ENCODE measurements at places on chromosomes 6 and 20.
A peak's percentile ranks its signal among the peaks of the same experiment; 100 is the strongest.

DNA sequence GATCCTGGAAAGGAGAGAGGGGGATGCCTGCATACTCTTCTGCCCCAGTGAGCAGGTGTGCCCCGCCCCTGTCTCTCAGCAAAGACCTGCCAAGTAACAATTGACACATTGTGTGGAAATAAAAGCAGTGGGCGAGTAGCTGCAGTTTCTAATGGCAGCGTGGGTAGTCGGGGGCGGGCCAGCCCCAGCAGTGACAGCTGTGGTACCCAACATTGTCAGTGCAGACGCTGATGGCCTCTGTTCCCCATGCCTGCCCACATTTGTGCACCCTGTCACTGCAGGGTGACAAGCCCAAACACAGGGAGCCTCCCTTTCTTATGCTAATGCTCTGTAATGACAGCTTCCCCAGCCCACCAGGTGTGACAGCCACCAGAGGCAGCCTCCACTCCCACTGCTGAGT lies 491.7 kb downstream of the DHX35 start:
- DNase-seq: no peak

GRCh38 chr20:36175475-36175995 lies 21.0 kb downstream of the EPB41L1 start:
- no peak for DNase-seq

DNA sequence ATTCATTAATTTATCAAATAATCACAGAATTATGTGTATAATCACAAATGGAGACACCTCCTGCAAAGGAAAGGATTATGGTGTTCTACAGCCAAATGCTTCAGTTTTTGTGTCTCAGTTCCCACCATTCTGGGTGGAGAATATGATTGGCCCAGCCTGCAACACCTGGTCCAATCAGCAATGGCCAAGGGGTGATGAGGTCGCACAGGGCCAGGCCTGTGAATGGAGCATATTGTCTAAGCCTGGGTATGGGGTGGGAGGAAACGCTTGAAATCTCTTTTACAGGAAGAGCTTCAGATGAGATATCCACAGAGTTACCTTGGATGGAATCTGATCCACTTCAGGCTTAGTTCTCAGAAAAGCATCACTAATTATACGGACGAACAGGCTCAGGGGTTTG lies 271.6 kb downstream of the DHX35 start:
- no peak for DNase-seq

DNA sequence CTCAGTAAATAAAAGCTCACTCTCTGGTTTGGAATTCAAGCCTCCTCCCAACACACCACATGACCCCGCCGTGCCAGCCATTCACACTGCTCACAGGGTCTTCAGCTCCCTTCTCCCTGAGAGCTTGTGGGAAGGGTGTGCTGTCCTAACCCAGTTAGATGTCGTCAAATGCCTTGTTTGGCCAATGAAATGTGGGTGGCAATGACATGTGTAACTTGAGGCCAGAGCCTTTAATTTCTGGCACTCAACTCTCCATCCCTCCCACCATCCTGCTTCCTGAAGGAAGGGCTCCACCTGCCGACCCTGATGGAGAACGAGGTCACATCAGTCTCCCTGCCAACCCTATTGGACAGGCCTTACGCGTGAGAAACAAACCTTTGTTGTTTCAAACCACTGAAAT lies 224.5 kb upstream of the AGPAT4 start:
- peak; percentile 45 for DNase-seq

- peak; percentile 40 for DNase-seq
Observed at GRCh38 chr6:17867880-17868279, 119.6 kb downstream of the KIF13A start.

Data from HTR-8/SVneo (cell line).